Fibroblast of upper back skin (primary cell): ENCODE measurements at places on chromosomes 16 and 17.

- DNase-seq = no peak
Observed at GRCh38 chr16:85353839-85354685, 241.8 kb upstream of the CIBAR2 start.

- no peak for DNase-seq
Observed at GRCh38 chr17:36461330-36462110, 25.0 kb upstream of the ZNHIT3 start.

- no peak for DNase-seq
Observed at GRCh38 chr17:17191961-17192381, 14.2 kb downstream of the PLD6 start.

DNA sequence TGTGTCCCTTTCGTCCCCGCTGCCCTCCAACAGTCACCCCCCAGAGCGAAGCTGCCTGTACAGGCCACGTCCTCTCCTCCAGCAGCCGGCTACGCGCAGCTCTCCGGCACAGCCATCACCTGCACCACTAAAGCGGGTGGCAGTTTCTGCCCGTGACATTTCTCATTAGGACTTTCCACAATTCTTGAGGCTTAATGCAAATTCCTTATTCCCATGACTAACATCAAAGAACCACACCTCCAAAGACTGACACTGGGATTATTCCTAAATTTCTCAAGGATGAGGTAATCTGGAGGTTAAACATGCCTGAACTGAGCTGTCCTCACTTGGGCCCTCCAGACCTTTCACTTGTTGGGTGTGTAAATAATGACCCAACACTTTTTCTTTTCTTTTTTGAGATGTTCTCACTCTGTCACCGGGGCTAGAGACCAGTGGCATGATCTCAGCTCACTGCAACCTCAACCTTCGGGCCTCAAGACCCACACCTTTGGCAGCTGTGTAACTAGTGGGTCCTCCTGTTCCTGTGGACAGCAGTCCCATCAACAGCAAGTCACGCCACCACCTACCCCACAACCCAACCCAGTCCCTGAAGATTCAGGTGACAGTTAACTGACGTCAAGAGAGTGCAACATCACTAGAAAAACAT is 11.7 kb downstream of the ANKRD11 start:
- peak; percentile 51 for DNase-seq

DNA sequence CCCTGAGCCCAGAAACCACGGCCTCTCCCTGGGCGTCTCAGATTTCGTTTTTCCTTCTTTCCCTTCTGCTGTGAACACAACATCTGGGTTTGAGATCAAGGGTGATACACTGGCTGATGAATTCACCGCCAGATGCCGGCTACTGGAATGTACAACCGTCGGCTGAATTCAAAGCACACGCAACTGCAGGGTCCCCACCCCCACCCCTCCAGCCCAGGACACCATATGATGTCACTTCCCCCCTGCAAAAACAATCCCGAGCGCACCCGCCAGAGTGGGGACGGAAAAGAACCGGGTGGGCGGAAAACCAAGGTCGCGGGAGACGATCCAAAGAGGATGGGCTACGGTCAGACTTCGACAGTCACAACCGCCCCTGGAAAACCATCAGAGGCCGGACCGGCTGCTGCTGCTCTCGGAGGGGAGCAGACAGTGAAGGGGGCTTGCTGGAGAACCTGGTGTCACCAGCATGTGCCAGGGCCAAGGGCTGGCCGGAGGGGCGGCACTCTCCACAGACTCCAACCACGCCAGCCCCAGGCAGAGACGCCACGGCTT is 23.3 kb downstream of the CEP295NL start:
- DNase-seq = peak; percentile 97

GRCh38 chr17:75367312-75367711 is 38.2 kb downstream of the GRB2 start:
- peak; percentile 24 for DNase-seq

GRCh38 chr16:85990861-85991301 is 91.9 kb downstream of the IRF8 start:
- no peak for DNase-seq

- peak; percentile 25 for DNase-seq
Observed at GRCh38 chr16:50326835-50327465, 41.8 kb downstream of the BRD7 start.

DNA sequence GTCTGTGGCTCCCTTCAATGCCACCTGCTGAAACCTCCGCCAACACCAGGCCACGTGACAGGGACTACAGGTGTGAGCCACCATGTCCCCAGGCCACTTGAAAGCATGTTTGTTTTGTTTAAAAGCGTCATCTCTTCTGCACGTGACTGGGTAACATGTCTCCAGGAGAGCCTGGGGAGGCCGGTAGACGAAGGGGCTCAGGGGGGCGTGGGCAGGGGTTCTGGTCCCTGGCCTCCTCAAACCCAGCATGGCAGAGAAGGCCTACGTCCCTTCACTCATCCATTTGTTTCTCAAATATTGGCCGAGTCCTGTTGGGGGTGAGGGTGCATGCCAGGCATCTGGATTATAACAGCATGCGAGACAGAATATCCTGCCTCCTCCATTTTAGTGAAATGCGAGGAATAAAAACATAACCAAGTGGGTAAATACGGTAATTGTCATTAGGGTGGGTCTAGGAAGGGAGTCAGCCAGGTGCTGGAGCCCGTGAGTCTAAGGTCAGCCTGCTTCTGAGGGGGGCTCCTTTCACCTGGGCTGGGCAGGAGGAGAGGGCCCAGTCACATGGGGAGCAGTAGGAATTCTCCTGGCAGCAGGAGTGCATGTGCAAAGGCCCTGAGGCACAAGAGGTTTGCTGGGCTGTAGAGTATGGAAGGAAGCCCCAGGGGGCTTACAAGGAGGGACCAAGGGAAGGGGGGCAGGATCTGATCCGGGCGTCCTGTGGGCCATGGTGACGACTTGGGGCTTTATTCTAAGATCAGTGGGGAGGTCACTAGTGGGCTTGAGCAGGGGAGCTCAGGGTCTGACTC is 26.8 kb upstream of the CIBAR2 start:
- DNase-seq = no peak

GRCh38 chr17:32516450-32516849 is 29.7 kb downstream of the CDK5R1 start:
- DNase-seq = no peak

- DNase-seq = no peak
Observed at GRCh38 chr16:11797957-11798299, 870 bp upstream of the ZC3H7A start.

DNA sequence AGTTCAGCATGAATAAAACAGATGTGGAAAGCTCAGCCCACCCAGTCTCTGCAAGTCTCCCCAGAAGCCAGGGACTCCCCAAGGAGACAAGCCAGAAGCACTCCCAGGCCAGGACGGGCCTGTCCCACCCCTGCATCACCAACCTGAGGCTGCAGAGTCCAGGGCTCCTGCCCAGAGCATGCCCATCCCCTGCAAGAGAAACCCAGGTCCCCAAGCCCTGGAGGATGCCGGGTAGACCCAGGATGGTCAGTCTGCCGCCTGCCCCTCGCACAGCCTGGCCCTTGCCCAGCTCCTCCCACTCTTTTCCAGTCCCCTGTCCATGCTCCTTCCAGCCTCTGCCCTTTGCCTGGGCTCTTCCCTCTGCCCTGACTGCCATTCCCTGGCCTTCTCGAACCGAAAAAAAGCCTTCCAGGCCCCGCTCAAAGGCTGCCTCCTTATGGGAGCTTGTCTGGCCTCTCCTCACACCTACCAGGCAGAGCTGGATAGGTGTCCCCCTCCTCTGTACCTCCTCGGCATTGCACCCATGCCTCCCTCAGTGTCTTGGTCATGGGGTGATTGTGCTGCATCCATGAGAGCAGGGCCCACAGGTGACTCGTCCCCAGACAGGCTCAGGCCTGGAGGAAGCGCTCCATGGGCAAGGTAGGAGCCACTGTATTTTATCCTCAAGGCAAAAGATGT is 44.8 kb downstream of the BEAN1 start:
- DNase-seq = no peak
